ENCODE measurements at places on chromosomes 2 and 18. TPM values are rescaled to one million over a fixed set of nuclear protein-coding genes. Genes with fewer than 3 reads are reported as not detected.

The MAPRE3 gene
- total RNA-seq: 4.1 TPM

The C2orf66 gene
- 0.48 TPM for total RNA-seq

The CHRND gene
- 1.7 TPM for total RNA-seq

The FAM98A gene
- total RNA-seq: 56.6 TPM

The CMPK2 gene
- 15.6 TPM for total RNA-seq

The ATP6V1B1 gene
- not detected for total RNA-seq

The ZBTB14 gene
- 12.0 TPM for total RNA-seq

The ATP8B1 gene
- total RNA-seq: 29.6 TPM

The LONRF2 gene
- 3.4 TPM for total RNA-seq

The CDH19 gene
- total RNA-seq: 6.7 TPM

The CSRNP3 gene
- 10.4 TPM for total RNA-seq

The NOL4 gene
- total RNA-seq: 2.9 TPM

The EGR4 gene
- total RNA-seq: 1.4 TPM

- no peak for DNase-seq
Measured at GRCh38 chr2:164589522-164589921, 31.8 kb downstream of the GRB14 start.

- no peak for DNase-seq
Measured at GRCh38 chr2:66679442-66679841, 244.5 kb downstream of the MEIS1 start.

DNA sequence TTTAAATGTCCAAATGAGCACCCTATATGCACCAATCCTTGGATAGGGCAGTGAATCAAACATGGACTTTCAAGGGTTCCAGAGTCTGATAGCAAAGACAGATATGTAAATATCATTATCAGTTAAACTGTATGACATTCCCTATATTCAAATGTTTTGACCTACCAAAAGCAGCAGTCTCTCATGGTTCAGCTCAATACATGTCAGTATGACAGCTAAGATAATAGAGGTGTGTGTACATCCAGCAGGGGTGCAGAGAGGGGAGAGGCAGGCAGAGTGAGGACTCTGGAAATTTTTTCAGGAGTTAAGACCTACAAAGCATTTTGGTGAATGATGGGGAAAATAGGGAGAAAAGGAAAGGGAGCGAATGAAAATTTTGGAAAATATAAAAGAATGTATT, 106.3 kb downstream of the MYO3B start:
- no peak for DNase-seq

GRCh38 chr2:241858206-241859016, at the start of gene PDCD1:
TSS of gene PDCD1 (minus strand) at chr2:241858894. CDS start at chr2:241858838, 56 bp downstream.
- no peak for DNase-seq

DNA sequence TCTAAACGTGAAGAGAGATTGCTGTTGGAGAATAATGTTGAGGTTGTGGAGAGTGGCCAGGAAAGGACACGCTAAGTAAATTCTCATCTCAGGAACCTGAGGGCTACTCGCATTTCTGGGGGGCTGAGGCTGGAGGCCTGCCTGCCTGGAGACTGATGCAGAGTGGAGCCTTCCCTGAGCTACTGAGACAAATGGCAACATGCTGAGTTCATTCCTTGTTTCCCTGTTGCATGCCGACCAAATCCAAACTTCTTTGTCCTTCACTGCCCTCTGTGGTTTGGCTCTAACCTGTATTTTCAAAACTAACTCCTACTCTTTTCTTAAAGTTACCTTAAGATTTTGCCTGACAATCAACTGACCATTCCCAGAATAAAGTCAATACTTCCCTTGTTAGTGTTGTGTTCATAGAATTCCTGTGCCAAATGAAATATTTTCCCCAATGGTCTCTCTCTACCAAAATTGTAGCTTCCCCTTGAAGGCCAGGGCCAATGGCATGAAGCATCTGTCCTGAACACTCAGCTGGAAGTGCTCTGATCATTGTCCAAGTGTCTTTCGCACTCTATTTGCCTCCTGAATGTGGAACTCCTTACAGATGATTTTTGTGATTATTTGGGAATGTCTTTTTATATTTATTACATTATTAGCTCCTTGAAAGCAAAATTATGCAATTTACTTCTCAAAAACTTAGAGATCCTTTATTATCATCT, 1085.6 kb downstream of the SOCS6 start:
- DNase-seq: no peak

DNA sequence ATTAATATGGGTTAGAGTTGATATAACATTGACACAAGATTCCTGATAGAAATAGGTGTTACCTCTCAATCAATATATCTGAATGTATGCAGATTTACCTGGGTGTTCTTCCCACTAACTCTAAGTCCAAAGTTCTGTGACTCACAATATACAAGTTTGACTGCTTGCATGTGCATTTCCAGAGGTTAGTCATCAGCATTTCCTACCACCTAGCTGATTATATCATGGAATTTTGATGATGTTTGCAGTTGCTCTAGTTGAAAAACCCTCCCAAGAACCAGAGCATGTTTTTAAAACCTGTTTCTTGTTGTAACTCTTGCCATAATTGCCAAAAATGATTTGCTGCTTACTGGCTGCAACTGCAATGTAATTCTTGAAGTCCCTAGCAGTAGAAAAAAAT, 15.0 kb upstream of the DSG1 start:
- peak; percentile 28 for DNase-seq

DNA sequence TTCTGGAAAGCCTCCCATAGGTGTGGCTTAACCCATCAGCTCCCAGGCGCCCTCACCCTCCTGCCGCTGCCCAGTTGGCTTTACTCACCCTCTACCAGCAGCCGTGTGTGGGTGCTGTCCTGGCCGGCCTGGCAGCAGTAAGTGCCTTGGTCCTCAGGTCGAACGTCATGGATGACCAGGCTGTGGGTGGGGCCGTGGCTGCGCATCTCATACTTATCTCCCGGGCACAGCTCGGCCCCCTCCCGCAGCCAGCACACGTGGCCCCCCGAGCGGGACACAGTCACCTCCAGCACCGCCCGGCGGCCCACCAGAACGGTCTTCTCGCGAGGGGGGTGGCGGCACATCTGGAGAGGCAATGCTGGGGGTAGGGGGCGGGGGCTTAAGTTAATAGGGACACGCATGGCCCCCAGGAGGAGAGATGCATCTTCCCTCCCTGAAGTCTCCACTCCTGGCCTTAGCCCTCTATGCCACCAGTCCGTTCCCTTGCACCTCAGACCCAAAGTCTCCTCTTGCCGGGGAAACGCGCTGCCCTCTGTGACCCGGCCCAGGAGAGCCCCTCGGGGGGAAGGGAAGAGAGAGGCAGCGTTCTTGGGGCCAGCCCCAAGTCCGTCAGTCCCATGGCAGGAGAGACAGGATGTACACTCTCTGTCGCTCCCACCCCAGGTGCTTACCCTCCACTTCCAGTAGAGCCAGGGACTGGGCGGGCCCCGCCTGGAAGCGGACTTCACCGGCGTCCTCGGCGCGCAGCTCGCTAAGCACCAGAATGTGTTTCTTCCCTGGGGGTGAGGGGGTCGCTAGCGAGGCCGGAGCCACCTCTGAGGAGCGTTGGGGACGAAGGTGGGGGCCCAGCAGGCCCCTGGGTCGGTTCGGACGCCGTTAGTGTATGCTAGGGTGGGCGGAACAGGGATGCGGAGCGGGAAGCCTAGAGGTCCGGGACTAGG, 7.9 kb downstream of the TMEM198 start:
- peak; percentile 88 for DNase-seq

GRCh38 chr2:59703796-59704195, 849.7 kb downstream of the BCL11A start:
- no peak for DNase-seq

DNA sequence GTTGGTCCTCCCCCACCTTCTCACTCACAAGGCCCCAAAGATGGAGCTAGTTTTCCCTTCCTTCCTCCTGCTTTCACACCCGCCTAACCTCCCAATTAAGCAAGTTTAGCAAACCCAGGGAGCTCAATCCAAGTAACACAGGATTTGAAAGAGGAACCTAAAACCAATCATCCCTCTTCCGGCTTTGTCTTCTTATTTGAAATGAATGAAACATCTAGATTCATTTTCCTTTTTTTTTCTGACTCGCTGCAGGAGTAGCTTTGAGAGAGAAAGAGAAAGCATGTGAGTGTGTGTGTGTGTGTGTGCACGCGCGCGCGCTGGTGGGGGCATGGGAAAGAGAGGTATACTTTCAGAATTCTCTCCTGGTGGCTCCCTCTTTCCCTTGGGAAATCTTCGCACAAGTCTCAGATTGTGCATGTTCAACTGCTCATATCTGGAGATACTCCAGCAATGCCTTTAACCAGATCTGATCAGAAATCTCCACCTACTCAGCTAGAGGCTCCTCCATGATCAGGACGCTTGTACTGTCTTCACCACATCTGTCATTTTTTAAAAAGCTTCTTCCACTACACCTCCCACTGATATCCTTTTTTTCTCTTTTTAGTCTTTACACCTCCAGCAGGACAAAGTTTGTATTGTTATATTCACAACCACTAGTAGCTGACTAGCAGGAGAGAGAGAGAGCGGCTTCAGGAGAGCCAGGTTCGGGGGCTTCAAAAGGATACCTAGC, 1.7 kb downstream of the SLC8A1 start:
- peak; percentile 50 for DNase-seq

- DNase-seq: peak; percentile 88
Measured at GRCh38 chr2:61905372-61906185, at the start of gene COMMD1. TSS of gene COMMD1 (plus strand) at chr2:61905674. CDS start at chr2:61905679, 5 bp downstream.

GRCh38 chr2:196376984-196377877, 205.9 kb upstream of the STK17B start:
- DNase-seq: no peak

DNA sequence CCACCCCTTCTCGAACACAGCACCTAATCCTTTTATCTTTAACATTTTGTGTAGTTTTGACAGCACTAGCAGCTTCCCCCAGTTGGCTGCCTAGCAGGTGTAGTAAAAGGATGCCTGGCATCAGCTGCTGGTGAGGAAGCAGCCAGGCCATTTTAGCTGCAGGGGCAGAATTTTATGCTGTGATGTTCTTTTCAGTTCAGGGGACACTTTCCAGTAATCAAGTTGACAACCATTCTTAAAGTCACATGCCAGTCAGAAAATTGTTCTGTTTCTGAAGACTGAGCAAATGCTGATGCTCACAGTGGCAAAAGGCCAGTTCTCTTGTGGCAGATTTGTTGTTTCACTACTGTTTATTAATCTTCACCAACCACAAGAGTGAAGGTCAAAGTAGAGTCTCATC, 570.8 kb downstream of the CCDC85A start:
- no peak for DNase-seq

DNA sequence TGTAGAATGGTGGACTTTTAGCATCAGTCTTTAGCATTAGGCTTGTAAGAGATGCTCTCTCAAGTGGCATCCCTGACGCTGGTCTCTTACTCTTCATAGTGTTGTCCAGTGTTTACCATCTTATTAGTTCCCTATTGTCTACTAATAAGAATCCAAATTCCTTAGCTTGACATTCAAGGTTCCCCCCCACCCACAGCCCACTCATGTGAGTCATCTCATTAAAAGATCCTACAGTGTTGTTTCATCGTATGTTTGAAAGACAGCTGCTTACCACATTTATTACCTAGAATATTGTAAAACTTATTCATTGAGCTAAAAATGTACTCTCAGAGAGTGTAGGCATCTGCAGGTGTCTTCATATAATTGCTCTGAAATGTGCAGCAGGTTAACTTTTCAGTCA, 28.5 kb downstream of the EIF5B start:
- DNase-seq: no peak

DNA sequence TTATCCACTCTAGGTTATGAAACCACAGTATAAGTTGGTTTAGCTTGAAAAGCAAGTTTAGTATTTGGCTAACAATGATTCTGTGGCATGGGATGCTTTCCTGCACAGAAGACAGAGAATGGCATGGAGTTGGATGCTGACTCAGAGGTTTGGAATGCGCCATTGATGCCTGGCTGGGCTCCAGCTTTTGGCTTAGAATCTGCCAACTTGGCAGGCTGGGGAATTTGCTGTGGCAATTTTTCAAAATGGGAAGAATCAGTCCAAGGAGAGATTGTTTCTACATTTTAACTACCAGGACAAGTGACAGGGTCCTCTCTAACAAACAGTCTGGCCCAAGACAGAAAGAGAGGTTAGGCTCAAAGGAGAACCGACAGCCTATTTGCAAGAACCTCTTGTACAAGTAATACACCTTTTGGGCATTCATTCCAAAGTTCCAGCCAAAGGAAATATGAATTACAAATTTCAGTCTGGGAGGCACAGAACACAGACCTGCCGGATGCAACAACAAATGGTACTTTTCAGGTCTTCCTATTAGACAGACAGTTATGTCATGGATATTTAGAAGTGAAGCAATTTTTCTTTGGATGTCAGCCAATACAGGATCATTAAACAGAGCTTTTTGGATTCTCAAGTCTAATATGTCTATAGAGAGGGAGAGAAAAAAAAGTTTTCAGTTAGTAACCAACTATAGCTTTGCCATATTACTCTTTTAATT, 1027.7 kb downstream of the TMEM182 start:
- DNase-seq: peak; percentile 13

DNA sequence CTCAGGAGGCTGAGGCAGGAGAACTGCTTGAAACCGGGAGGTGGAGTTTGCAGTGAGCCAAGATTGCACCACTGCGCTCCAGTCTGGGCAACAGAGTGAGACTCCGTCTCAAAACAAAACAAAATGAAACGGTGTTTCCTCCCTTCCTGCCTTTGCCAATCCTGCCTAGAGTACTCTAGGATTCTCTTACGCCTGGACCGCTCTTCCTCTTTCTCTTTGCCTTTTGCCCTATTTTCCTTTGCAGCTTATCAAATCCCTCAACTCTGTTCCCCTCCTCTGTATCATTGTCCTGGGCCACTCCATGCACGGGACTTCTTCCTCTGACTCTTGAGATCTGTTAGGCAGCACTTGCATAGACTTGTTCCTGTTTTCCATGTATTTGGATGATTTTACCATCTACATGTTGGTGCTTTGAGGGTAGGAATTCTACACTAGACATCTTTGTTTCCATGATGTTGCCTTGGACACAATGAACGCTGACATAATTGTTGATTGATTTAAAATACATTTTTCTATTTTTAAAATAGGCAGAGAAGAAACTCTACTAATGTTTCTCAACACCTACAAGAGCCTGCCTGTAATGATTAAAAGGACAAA, 24.8 kb upstream of the ACYP2 start:
- no peak for DNase-seq

- DNase-seq: no peak
Measured at GRCh38 chr18:51660188-51660715, 462.8 kb upstream of the MEX3C start.

- DNase-seq: peak; percentile 87
Measured at GRCh38 chr2:1816414-1816911, 72.1 kb upstream of the PXDN start.

GRCh38 chr2:46066116-46066515, 231.1 kb upstream of the EPAS1 start:
- DNase-seq: no peak

DNA sequence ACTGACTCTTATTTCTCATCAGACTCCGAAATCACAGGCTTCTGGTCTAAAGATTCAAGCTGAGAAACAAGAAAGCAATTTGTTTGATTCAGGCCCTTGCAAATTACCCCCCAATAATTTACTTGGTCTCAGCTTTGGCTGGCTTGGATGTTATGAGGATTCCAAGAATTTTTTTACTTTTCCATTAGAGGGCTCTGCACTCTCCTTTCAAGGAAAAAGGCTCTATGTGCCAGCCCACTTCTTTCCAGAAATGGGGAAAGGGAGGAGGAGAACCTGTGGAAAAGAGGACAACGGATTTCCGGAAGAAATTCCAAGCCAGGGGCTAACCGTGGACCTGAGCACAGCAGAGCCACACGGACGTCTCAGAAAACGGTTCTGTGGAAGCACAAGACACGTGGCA, 44.4 kb downstream of the BCL11A start:
- peak; percentile 39 for DNase-seq

- DNase-seq: no peak
Measured at GRCh38 chr18:8307960-8308359, 301.3 kb upstream of the RAB12 start.

All from umbilical cord (tissue), 2 donors.